ENCODE measurements at places on chromosomes 12 and 14.

- no peak for DNase-seq
Observed at GRCh38 chr12:108833355-108833733, 24.0 kb downstream of the SSH1 start.

- DNase-seq = no peak
Observed at GRCh38 chr12:115433014-115433634, 749.1 kb upstream of the TBX3 start.

GRCh38 chr12:85280165-85280983, at the start of gene ALX1:
TSS of gene ALX1 (plus strand) at chr12:85280220. CDS start at chr12:85280262, 42 bp downstream.
- DNase-seq = peak; percentile 23

GRCh38 chr14:89382487-89382886, 34.5 kb downstream of the FOXN3 start:
- no peak for DNase-seq

- no peak for DNase-seq
Observed at GRCh38 chr14:72186523-72186922, 254.3 kb downstream of the RGS6 start.

DNA sequence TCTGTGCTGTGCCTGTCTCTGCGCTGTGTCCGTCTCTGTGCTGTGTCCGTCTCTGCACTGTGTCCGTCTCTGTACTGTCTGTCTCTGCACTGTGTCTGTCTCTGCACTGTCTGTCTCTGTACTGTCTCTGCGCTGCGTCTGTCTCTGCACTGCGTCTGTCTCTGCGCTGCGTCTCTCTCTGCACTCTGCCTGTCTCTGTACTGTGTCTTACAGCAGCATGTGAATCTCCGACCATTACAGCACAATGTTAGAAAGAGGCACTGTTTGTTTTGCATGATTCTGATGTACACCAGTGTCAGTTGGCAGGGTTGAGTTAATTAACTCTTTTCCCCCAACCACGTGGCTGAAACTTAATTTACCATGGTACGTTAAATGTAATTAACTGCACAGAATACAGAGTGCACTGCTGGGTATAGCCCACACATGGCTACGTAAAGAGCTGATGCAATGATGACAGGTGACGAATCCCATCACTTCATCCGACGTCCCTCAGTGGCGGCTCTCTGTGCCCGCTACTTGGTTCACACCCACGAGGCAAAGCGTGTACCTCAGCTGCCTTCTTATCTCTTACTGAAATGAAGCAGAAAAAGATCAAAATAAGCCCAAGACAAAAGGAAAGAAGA, 127.7 kb upstream of the SFSWAP start:
- no peak for DNase-seq

GRCh38 chr14:65159281-65160062, 57.2 kb upstream of the MAX start:
- no peak for DNase-seq

DNA sequence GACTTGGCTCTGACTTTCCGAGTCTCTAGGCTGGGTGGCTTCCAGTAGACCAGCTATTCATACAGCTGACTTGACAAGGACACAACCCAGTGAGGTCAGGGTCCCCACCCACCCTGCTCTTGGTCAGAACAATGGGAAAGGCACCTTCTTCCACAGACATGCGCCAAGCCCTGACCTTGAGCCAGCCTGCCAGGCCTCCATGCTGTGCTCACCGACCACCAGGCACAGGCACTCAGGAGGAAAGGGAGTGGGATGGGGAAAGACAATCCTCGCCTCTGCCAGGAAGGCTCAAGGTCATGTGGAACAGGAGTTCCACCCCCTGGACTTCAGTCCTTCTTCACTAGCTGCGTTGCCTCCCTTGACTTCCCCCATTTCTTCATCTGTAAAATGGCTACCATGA, 31.4 kb downstream of the GALNT16 start:
- no peak for DNase-seq
